COR-L47 (cell line): ENCODE measurements at places on chromosomes 11 and 22.

DNA sequence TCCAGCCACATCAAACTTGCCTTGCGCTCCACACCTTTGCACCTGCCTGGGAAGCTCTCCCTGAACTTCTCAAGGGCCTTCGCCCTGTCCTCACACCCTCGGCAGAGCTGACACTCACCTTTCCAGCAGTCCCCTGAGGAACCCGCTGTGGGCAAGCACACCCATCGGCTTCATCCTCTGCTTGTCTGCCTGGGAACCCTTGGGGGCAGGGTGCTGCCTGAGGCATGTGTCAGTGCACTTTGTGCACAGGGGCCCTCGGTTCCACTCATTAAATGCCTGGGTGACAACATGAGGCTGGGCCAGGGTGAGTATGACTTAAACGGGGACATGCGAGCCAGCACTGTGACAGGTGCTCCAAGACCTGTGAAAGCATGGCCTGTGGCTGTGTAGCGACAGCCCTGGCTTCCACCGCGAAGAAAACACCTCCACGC, 2.6 kb upstream of the LRFN4 start:
- no peak for DNase-seq

DNA sequence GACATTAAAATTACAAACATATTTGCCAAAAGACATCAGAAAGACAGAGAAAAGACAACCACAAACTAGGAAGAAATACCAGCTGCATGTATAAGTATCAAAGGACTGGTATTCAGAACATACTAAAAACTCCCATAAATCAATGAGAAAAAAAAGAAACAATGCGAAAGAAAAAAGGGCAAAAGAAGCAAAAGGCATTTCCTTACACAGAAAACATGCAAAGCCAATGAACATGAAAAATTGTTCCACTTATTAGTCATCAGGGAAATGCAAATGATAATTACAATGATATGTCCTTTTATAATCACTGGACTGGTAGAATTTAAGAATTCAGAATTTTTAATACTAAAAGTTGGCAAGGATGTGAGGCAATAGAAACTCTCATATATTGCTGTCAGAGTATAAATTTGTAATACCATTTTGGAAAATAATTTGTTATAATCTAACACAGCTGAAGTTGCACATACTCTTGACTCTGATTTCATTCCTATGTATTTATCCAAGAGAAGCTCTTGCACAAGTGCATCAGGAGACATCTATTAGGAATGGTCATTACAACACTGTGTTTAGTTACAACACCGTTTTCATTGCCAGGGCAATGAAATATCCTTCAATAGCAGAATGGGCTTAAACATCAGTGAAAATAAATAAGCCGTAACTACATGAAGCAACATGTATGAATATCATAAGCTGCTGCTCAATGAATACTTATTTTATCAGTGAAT, 279.7 kb downstream of the SWAP70 start:
- no peak for DNase-seq

GRCh38 chr22:39293766-39294368, 25.6 kb downstream of the RPL3 start:
- DNase-seq = no peak

DNA sequence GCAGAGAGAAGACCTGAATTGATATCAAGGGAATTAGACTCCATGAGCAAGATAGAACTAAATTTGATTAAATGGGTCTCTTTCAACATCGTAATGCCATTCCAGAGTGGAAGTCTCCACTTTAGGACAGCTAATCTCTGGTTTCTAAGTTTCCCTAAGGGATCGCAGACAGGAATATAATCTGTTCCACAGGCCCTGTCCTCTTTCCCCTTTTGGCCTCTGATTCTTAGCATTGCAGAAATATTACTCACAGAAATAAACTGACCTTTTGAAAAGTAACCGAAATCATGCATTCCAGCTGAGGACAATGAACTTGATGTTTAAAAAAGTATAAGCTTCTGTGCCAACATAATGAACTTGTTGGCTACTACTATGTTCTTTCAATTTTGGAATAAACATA, 227.8 kb downstream of the ETS1 start:
- DNase-seq = no peak

DNA sequence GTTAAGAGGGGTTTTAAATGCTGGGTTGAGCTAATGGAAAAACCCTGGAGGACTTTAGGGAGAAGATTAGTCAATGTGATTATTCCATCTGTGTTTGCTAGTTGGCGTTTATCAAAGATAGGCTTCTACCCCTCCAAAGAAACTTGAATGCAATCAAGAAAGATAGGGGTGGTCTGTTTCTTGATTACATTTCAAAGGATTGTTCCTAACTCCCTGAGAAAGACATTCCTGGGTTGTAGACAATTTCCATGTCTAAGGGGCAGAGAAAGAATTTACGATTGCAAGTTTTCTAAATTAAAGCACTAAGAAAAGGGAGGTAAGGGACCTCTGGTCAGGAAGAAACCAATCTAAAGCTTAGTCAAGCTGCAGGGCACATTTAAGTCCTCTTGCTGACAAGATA, 2268.7 kb downstream of the LRRC4C start:
- DNase-seq = no peak

- DNase-seq = no peak
Measured at GRCh38 chr11:78925387-78925786, 350.7 kb upstream of the NARS2 start.

DNA sequence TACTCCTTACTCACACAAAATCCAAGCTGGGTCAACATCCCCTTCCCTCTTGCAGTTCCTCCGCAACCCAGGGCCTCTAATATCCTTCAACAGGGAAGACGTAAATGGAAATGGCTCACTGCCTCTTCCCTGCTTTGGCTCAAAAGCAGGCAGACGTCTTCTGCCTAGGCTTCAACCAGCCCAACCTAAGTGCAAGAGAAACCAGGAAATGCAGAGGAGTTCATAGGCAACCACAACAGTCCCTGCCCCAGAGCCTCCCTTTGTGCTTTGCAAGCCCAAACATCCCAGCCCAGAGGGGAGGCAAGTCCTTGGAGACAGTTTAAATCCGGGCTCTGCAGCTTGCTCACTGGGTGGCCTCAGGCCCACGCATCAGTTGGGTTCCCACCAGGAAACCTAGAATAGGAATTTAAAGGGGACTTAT, 33.3 kb downstream of the CD6 start:
- no peak for DNase-seq
